ENCODE measurements at places on chromosomes 16 and 17. TPM values are rescaled to one million over a fixed set of nuclear protein-coding genes. Genes with fewer than 3 reads are reported as not detected.

NPIPB6 gene
- 1.4 TPM for total RNA-seq

TAC4 gene
- total RNA-seq, result not detected

DNA sequence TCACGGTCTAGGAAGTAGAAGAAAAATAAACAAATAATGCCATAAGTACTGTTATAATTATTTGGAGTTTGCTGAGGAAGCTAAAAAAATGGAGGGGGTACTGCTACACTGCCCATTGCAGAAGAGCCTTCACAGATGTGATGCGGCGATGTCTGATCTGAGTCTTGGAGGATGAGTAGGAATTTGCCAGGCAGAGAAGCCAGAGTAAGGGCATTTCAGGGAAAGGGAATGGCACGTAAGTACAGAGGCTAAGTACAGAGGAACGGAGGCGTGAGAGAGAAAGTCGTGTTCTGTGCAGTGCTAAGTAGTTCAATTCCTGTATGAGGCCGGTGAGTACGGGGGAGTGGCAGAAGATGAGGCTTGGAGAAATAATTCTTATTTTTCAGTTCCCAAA, 741 bp upstream of the GRB2 start:
- peak; percentile 56 for DNase-seq
- peaks cover 4% of the 10 kb centered on the region for H3K4me1 ChIP-seq
- peak overlapping the region; percentile 88 for H3K4me3 ChIP-seq

GRCh38 chr16:1102333-1102700, 6.3 kb upstream of the C1QTNF8 start:
- H3K27ac ChIP-seq, result no peak overlapping the region
- H3K27me3 ChIP-seq, result peaks cover 12% of the 10 kb centered on the region
- no peak for DNase-seq
- peaks cover 13% of the 10 kb centered on the region for H3K4me1 ChIP-seq
- H3K4me3 ChIP-seq, result no peak overlapping the region
- no peaks in the 10 kb centered on the region for H3K36me3 ChIP-seq

DNA sequence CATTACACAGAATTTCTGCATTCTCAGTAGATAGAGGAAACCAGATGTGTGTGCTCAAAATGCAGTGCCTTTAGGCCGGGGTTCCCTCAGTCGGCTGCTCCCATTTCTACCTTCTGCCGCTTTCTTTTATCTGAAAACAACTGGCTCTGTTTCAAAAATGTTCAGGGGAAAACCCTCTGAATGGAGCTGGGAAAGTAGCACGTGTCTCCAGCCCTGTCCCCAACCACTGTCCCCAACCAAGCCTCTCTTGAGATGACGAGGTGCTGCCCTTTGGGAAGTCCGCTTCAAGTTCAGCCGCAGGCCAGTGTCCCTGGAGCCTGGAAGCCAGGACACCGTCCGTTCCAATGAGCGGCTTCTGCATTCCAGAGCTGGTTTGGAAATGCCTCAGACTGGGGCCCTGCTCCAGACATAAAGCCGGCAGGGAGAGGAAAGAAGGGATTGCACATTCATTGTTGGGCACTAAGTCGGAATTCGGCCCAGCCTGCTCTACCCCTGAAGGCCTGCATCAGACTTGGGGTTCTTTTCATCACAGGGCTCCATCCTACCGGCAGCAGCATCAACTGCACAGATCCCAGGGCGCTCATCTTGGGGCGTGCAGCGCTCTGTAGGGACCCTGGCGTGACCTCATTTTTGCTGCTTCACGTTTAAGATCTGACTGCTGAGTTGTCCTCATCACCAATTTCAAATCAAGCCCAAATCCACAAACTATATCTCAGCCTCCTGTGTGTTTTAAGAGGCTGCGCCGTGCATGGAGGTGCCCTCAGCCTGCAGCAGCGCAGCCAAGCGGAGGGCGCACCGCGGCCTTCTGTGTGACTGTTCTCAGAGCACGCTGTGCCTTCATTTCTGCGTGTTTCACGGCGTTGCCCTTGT, 111.3 kb downstream of the BANP start:
- H3K4me3 ChIP-seq, result no peak overlapping the region
- H3K36me3 ChIP-seq, result no peaks in the 10 kb centered on the region
- no peaks in the 10 kb centered on the region for H3K4me1 ChIP-seq
- no peaks in the 10 kb centered on the region for H3K27me3 ChIP-seq
- peak overlapping the region; percentile 36 for H3K27ac ChIP-seq

DNA sequence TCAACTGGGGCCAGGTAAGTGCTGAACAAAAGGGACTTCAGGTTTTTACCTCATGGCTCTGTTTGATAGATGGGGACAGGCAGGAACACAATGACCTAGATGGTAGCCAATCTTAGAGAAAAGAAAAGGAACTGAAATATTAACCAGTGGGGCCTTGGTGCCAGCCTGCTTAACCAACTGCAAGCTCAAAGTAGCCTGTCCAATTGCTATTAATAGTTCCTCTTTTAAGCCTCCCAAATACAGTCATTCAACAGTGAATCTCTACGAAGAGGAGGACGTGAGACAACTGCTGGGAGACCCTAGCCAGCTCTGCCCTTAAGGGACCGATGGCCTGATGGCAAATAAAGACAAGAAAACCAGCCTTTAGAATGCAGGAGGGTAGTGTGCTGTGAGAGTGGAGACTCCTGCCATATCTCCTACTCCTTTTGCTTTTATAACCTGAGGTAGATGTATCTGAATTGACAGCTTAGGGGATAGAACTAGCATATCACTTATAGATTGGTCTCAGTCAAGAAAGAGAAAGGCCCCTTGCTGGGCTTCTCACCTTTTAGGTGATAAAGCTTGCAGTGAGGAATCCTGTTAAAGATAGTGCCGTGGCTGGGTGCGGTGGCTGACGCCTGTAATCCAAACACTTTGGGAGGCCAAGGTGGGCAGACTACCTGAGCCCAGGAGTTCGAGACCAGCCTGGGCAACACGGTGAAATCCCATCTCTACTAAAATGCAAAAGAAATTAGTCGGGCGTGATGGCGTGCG, 28.3 kb downstream of the ARSG start:
- H3K4me3 ChIP-seq, result no peak overlapping the region
- no peak for DNase-seq
- H3K4me1 ChIP-seq, result peaks cover 20% of the 10 kb centered on the region
- H3K27ac ChIP-seq, result no peak overlapping the region
- no peaks in the 10 kb centered on the region for H3K36me3 ChIP-seq
- H3K27me3 ChIP-seq, result no peaks in the 10 kb centered on the region

- no peak within 1 kb of the TSS for H3K27ac ChIP-seq
- peaks cover 4% of the 10 kb centered on the region for H3K36me3 ChIP-seq
- DNase-seq, result no peak
- H3K27me3 ChIP-seq, result no peaks in the 10 kb centered on the region
- no peak within 1 kb of the TSS for H3K4me3 ChIP-seq
These were observed at the start of gene PRSS8 for GRCh38 chr16:31135535-31136286. PRSS8 (minus strand) TSS chr16:31135727; CDS start chr16:31135498, 229 bp downstream.

GRCh38 chr16:12059216-12059769, 82.8 kb downstream of the SNX29 start:
- H3K27ac ChIP-seq, result no peak overlapping the region
- no peak for DNase-seq
- no peaks in the 10 kb centered on the region for H3K36me3 ChIP-seq
- H3K4me1 ChIP-seq, result peaks cover 10% of the 10 kb centered on the region
- H3K27me3 ChIP-seq, result no peaks in the 10 kb centered on the region

GRCh38 chr17:27956601-27957445, 63.7 kb upstream of the LYRM9 start:
- H3K36me3 ChIP-seq, result no peaks in the 10 kb centered on the region
- no peak overlapping the region for H3K27ac ChIP-seq
- no peaks in the 10 kb centered on the region for H3K27me3 ChIP-seq
- H3K4me1 ChIP-seq, result peaks cover 5% of the 10 kb centered on the region

GRCh38 chr17:82559566-82560251, 40.2 kb downstream of the FOXK2 start:
- DNase-seq, result no peak
- H3K27me3 ChIP-seq, result no peaks in the 10 kb centered on the region
- no peak overlapping the region for H3K27ac ChIP-seq
- H3K4me3 ChIP-seq, result no peak overlapping the region
- H3K4me1 ChIP-seq, result peaks cover 38% of the 10 kb centered on the region
